ENCODE measurements at places on chromosomes 2 and 18.

DNA sequence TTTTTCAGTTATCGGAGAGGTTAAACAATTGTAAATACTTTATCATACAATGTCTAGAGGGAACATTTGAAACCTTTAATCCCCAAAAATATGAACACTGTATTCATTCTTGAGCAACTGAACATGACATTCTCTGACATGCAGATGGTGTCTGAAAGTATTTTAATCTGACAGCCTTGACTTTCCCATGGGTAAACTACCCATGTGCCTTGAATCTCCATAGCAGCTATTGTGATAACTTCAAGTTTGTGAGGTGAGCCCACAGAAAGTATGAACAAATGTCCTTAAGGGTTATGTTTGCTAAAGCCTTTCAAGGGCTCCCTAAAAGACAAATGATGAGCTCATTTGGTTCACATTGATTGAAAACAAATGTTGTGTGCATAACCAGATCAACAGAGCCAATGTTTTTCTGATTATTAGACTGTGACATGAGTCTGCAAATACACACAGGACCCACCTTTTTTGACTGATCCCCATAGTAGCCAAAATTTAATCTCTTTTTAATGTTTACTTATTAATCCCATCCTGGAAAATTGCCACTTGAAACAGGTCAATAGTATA lies 1326.0 kb downstream of the LRP1B start:
- DNase-seq, result no peak

DNA sequence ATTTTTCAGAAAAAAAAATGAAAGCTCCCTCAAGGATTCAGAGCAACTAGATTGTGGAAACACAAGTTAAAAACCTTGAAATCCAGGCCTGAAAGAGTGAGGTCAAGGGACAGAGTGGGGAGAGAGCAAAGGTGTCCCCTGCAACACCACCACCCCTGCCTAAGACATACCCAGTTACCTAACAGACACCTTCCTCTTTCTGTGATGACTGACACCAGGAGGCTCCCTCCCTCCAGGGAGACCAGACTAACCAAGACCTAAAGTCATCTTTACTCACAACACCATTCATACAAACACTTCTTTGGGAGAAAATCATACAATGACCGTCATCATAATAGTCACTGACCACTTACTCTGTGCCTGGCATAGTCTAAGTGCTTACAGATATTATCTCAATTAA lies 151.8 kb upstream of the NABP1 start:
- DNase-seq, result no peak

- DNase-seq, result no peak
Measured at GRCh38 chr2:61924895-61925663, 19.6 kb downstream of the COMMD1 start.

DNA sequence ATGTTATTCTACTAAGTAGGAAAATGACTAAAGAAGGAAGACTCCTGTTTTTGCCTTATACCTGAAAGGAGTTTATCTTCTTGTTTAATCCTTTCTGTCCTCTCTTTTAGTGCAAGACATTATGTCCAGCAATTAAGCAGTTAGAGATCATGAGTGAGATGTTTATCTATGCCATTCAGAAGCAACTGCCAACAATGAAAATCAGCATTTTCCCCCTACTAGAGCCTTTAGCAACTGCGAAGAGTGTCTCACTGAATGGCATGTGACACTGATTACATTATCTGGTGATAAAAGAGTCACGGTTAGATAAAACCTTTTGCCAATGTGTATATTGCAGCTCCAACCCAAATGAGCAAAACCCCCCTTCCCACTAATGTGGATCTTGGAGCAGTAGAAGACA lies 357.7 kb upstream of the SYT4 start:
- DNase-seq, result no peak

- DNase-seq, result peak; percentile 86
Measured at GRCh38 chr18:48951448-48952286, 902 bp upstream of the SMAD7 start.

DNA sequence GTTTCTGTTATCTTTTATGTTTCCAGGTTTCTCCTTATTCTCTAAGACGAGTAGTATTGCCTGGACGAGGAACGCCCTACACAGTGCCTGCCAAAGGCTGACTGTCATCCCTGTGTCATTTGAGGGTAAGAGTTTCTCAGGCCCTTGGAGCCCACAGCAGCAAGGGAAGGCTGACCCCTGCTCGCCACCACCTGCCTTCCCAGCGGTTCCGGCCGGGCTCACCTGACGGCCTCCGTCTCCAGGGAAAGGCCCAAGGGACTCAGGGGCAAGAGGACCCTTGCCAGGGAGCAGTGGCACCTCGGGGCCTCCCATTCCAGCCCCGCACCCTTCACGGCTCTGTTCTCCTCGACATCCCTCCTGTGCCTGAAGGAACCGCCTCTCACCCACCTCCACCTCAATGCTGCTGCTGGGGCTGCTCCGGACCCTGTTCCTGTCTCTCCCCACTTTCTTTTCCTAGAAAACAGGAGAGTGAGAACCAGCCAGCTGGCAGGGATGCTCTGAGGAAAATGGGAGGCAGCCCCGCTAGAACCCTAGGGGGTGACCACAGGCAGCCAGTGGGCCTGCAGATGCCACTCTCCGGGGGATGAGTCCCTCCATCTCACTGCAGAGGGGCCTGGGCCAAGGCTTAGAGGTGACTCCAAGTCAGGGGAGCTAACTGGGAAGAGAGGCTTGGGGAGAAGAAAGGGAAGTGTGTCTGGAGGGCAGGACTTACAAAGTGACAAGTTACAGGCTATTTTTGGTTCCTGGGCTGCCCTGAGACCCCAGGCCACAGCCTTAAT lies 1.9 kb downstream of the LIMS2 start:
- DNase-seq, result no peak

GRCh38 chr2:117691595-117691994 lies 122.9 kb upstream of the DDX18 start:
- DNase-seq, result no peak

- DNase-seq, result no peak
Measured at GRCh38 chr2:241321886-241322285, 6.2 kb downstream of the SEPTIN2 start.

Measured in CD4-positive, alpha-beta T cell treated with Interleukin-21 for 1 hour (primary cell).